Stimulated activated CD4-positive, alpha-beta T cell treated with anti-CD3 and anti-CD28 coated beads, Interleukin-1b, Interleukin-23, amount 100 ng/mL, for 24 hours (primary cell): ENCODE measurements at places on chromosomes 5 and 9.

DNA sequence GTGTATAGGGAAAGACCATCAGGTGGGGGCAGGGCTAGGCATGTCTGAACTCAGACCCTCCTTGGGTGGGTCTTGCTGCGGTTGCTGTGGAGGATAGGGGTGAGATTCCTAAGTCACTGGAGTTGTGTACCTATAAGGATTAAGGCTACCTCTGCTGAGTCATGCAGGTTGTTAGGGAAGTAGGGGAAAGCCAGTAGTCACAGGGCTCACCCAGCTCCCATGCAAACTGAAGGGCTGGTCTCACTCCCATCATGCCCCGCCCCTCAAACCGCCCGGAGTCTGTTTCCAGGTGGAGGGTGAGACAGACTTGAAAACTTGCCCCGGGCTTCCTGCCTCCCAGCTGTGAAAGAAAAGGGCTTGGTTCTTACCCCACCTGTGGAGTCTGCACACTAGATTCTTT lies 161.8 kb downstream of the CAVIN4 start:
- DNase-seq, result no peak

DNA sequence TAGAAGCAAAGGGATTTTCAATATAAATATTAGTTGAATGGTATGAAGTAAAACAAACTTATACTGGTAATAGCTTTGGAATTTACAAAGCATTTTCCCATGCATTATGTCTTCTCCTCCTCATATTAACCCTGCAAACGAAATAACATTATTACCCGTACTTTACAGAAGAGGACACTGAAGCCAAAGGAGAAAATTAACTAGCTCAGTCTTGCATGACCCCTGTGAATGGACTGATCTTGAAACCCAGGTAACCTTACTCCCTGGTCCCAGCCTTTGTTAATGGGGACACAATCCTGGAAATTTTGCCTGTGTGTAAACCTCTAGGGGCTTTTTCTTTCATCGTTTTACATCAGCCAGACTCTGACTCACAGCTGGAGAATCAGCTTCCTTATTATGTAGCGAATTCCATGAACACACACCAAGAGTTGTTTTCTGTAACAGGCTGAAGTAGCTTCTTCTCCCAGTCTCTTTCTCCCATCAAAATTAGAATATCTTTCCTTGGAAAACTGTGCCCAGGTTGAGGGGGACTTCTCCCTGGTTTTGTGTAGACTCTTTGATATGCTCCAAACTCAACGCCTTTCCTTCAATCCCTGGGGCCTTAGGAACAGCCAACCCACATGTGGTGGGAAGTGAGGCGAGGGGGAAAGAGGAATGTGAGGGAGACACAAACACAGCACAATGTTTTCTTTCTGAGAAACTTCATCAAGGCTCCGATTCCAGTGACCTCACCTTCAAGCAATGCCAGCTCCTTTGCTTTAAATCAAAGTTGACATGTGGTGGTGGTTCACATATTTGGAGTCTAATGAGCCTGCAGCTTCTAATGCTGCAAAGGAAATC lies 480.9 kb upstream of the PAPPA start:
- DNase-seq, result no peak

- DNase-seq, result no peak
These were observed 199.9 kb downstream of the PIK3R1 start for GRCh38 chr5:68415177-68416085.

- DNase-seq, result no peak
These were observed 105.5 kb downstream of the PDE6A start for GRCh38 chr5:149838881-149839739.

- no peak for DNase-seq
These were observed 84.1 kb downstream of the FEM1C start for GRCh38 chr5:115460472-115460871.

DNA sequence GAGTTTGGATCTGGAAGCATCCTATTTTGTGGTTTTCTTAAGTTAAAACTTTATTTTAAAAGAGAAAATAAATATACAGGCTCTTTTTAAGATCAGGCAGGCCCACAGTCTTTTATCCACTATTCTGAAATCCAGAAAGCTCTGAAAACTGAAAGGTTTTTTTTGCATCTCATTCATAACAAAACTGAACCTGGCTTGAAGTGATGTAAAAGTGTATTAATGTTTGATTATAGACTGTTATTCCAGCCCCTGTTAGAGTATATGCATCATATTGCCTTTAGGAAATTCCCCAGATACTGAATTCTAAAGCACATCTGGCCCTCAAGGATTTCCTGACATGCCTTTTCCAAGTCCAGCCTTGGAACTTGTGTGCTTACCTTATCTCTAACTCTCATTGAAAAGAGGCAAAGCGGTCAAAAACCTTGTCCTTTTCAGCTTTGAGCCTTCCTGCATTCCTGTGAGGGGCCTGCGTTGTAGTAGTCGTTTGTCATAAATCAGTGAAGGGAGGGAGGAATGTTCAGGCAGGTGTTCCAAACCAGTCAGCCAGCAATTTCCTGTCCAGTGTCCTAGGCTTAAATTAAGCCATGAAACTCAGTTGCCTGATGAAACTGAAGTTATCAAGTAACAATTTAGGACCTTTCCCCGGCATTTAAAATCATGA lies 110.4 kb downstream of the TLE4 start:
- no peak for DNase-seq

- no peak for DNase-seq
These were observed 21.9 kb downstream of the NEK6 start for GRCh38 chr9:124279531-124280175.

DNA sequence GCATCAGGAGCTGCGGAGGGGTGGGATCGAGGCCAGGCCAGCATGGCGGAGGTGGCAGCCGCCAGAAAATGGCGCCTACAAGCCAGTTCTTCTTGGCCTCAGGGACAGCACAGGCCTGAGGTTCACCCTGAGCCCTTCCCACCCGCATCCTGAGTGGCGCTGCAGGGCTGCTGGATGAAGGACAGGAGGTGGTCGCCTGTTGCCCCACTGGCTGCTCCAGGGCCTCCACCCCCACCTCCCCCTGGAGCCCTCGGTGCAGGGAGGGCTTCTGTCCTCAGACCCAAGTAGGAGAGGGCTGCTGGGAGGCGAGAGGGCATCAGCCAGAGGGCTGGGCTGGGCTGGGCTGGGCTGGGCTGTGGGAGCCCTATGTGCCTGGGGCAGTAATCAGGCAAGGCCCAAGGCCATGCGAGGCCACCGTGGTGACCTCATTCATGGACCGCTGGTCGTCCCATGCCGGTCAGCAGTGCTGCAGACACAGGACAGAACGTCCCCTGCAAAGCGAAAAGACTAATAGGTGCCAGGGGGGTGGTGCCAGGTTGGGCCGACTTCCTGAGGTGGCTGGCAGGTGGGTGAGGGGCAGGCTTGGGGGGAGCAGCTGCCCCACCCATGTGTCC lies 13.8 kb downstream of the GPSM1 start:
- no peak for DNase-seq

- no peak for DNase-seq
These were observed 133.3 kb downstream of the CDH12 start for GRCh38 chr5:22719842-22720241.
